Stomach (tissue), 19 donors: ENCODE measurements at places on chromosomes 1 and 21.
A peak's percentile ranks its signal among the peaks of the same experiment; 100 is the strongest.

DNA sequence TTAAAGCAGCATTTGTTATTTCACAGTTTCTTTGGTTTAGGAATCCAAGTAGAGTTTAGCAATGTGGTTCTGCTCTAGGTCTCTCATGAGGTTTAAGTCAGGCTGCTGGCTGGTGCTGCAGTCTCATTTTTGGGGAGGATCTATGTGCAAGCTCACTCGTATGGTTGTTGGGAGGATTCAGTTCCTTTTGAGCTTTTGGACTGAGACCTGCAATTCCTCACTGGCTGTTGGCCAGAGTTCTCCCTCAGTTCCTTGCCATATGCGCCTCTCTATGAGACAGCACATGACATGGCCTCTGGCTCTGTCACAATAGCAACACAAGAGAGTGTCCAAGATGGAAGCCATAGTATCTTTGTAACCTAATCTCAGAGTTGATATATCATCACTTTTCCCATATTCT is 91.0 kb downstream of the OLFML2B start:
- DNase-seq, result no peak
- H3K27ac ChIP-seq, result no peak overlapping the region
- no peaks in the 10 kb centered on the region for H3K27me3 ChIP-seq
- H3K36me3 ChIP-seq, result peaks cover 9% of the 10 kb centered on the region
- no peaks in the 10 kb centered on the region for H3K4me1 ChIP-seq

- no peak overlapping the region for H3K4me3 ChIP-seq
- H3K27ac ChIP-seq, result no peak overlapping the region
Measured at GRCh38 chr1:12078575-12078937, 15.5 kb downstream of the TNFRSF8 start.

DNA sequence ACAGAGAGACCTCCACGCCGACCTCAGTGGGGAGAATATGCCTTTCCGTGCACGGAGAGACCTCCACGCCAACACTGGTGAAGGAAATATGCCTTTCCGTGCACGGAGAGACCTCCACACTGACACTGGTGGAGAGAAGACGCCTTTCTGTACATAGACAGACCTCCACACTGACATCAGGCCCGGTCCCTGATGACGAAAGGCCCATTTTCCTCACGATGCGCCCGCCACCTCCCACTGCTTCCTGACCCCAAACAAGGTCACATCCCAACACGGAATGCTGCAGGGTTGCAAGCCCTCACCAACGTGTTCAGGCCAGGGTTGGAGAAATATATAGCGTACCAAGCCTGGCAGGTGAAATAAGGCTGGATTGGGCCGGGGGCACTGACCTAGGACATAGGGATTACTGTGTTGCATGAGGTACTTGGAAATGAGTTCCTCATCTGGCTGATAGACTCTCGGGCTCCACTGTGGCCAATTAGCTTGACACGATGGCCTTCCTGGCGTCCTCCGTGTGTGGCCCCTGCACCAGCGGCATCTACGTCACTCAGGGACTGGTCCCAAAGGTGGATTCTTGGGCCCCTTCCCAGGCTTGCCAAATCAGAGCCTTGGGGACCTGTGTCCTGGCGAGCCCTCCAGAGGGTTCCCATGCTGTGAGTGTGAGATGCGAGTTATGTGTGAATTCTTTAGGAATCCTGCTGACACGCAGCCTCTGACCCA is 16.5 kb upstream of the SUMO3 start:
- peaks cover 16% of the 10 kb centered on the region for H3K4me1 ChIP-seq
- H3K27ac ChIP-seq, result no peak overlapping the region
- no peak overlapping the region for H3K4me3 ChIP-seq
- DNase-seq, result no peak

GRCh38 chr1:231162970-231163829 is 1.3 kb downstream of the TRIM67 start:
- H3K27ac ChIP-seq, result no peak overlapping the region
- H3K4me3 ChIP-seq, result peak overlapping the region; percentile 52
- peaks cover 26% of the 10 kb centered on the region for H3K4me1 ChIP-seq
- no peaks in the 10 kb centered on the region for H3K36me3 ChIP-seq
- peak; percentile 32 for DNase-seq
- peaks cover 18% of the 10 kb centered on the region for H3K27me3 ChIP-seq

DNA sequence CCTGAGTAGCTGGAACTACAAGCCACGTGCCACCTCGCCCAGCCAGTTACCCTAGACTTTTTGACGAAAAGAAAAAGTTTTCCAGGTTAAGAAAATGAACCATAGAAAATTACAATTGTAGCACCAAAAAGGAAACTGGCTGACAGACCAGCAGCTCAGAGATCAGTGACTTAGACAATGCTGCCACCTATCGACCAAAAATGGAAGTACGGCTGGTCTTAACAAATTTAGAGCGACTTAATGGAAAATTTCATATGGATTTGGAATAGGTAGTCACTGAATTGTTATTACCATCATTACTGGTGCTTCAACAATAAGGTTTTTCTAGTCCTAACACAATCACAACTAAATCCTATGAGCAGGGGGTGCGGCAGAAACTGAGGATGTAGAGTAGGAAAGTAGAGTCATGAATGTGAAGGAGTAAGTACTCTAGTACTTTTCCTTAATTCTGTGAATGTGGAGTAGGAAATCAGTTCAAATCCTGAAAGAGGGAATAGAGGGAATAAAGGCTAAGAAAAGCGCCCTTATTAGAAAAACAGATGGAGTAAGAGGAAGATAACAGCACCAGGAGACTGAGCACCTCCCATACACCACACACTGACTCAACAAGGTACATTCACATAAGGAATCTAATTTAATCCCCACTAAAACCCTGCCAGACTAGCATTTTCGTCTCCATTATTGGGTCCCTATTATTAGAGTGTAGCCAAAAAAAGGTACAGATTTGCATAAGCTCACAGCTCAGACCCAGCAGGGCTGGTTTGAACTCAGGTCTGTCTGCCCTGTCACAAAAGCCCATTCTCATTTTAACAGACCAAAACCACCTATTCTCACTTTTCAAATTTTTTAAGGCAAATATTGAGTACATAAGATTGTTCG is 37.9 kb upstream of the MGST3 start:
- H3K27me3 ChIP-seq, result no peaks in the 10 kb centered on the region
- peaks cover 7% of the 10 kb centered on the region for H3K4me1 ChIP-seq
- no peak overlapping the region for H3K4me3 ChIP-seq
- H3K36me3 ChIP-seq, result no peaks in the 10 kb centered on the region
- H3K27ac ChIP-seq, result no peak overlapping the region
- peak; percentile 85 for DNase-seq

- no peak for DNase-seq
- H3K4me3 ChIP-seq, result no peak overlapping the region
- H3K27me3 ChIP-seq, result peaks cover 9% of the 10 kb centered on the region
- H3K27ac ChIP-seq, result no peak overlapping the region
- no peaks in the 10 kb centered on the region for H3K36me3 ChIP-seq
Measured at GRCh38 chr1:18148461-18148860, 40.9 kb downstream of the IGSF21 start.
